MG63 (cell line): ENCODE measurements at places on chromosomes 1 and 21. TPM values are rescaled to one million over a fixed set of nuclear protein-coding genes. Genes with fewer than 3 reads are reported as not detected.

GRCh38 chr1:158311066-158311465, 20.3 kb downstream of the CD1B start:
- no peak for DNase-seq

The PROK1 gene
- total RNA-seq, result not detected in 2 replicates

The ACTL8 gene
- 0.20 TPM in 1 of 2 replicates, not detected in the other for total RNA-seq

DNA sequence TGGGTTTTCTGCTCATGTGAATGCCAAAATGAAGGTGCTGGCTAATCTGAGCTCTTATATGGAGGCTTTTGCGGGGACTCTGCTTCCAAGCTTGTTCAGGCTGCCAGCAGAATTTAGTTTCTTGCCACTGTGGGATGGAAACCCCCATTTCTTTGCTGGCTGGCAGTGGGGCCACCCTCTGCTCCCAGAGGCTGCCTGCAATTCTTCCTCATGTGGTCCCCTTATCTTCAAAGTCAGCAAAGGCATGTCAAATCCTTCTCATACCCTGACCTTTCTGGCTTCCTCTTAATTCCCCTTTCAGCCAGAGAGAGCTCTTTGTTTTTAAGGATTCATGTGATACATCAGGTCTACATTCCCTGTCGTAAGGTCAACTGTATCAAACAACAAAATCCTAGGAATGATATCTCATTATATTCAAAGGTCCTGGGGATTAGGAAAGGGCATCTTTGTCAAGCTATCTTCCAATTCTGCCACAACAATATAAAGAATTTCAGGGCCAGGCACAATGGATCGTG, 5.2 kb upstream of the GPR161 start:
- DNase-seq, result no peak

- DNase-seq, result no peak
These were observed 246.7 kb downstream of the MRPL39 start for GRCh38 chr21:25360593-25360992.

The RGSL1 gene
- not detected in 2 replicates for total RNA-seq

DNA sequence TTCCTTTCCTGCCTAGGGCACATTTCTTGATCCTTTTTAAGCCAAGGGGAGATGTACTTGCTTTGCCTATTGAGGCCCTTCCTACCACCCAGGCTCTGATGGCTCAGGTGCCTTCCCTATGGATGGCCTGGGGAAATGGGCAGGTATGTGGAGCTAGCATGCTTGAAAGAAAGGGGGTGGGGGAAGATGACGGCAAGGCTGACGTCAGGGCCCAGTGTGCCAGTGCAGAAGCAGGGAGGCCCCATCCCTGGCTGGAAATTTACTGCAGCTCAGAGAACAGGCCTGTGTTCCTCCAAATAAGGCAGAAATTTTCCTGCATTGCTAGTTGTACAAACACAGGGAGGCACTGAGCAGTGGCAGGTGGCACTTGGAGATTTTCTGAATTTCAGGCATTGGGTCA, 453.2 kb upstream of the VAMP3 start:
- no peak for DNase-seq

The ARF1 gene
- total RNA-seq, result 324 and 413 TPM in 2 replicates

DNA sequence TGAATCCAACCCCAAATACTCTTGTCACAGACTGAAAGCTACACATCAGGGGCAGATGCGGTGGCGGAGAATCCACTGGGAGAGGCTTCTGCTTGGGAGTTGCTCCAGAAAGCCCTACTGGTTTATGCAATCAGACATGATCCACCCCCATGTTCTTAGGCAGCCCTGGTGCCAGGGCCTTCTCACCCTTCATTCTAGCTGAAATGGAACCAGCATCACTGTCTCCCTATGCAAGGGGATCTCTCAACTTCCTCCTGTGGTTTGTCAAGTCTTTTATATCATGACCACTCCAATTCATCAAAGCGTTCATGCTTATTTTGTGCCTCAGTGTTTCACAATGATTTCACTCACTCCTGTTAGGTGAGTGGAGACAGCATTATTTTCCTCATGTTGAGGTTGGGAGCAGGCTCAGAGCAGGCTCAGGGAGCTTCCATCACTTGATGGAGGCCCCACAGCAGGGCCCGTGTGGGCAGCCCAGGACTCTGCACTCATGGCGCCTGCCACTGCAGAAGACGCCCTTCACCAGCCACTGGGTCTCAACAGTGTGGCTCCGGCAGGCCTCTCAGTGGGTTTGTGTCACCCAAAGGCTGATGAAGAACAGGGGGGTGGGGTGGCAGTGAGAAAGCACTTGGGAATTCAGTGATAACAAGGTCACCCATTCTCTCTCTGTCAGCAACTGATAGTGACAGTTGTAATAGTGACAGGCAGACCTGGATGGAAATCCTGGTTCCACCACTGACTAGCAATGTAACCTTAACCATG, 67.1 kb downstream of the CD58 start:
- no peak for DNase-seq

The KRTAP11-1 gene
- total RNA-seq, result not detected in 2 replicates

The NCF2 gene
- total RNA-seq, result 0.53 and 0.64 TPM in 2 replicates

The GNPAT gene
- 62.5 and 77.3 TPM in 2 replicates for total RNA-seq
